ENCODE measurements at places on chromosomes 11 and 22.
A peak's percentile ranks its signal among the peaks of the same experiment; 100 is the strongest.

GRCh38 chr11:94786264-94787126, 18.3 kb downstream of the AMOTL1 start:
- peak; percentile 59 for DNase-seq

GRCh38 chr11:69274531-69275016, 19.4 kb upstream of the MYEOV start:
- no peak for DNase-seq

DNA sequence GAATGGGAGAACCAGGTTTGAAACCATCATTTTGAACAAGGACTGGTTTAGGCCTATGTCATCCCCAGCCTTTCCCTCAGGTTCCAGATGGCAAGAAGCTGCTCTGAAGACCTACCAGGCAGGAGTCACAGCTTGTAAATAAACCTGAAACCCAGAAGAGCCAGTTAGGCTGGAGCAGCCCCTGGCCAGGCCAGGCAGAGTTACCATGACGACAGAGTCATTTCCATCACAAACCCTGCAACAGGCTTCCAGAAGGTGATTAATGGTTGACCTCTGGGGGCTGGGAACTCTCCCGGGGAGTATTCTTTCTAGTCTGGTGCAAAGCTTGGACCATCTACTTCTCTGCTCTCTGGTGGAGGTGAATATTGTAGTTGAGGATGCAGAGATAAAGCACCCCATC, 164.1 kb upstream of the NCAM1 start:
- DNase-seq = no peak

- no peak for DNase-seq
Measured at GRCh38 chr11:98300719-98301118, 720.0 kb upstream of the CNTN5 start.

- DNase-seq = no peak
Measured at GRCh38 chr22:37182949-37183245, 5.2 kb downstream of the C1QTNF6 start.

GRCh38 chr11:1845561-1846452, 7.0 kb downstream of the TNNI2 start:
- no peak for DNase-seq

DNA sequence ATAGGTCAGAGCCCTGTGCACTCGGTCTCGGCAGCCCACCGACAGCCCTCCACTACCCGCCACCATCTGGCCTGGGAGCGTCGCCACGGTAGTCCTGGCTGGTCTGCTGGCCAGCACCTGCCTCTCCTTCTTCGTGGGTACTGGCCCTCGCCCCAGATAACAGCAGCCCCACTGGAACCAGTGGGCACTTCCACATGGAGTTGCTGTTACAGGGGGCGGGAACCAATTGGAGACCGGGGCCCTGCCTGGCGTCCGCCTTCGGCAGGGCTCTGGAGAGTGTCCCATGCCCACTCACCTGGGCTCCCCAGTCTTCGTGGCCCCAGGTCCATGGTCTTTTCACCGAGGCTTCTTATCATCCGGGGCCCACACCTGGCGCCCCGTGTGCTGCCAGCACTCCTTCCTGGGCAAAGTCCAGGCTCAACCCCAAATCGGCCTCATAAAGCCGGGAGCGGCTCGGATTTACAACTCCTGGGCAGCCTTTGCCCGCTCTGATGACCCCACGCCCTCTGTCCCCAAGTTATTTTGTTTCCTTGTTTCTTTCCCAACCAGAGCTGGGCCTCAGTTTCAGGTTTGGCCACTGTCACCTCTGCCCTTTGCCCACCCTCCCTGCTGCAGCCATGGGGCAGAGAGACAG, 12.9 kb upstream of the EHD1 start:
- no peak for DNase-seq

Measured in IMR-90 (cell line).